ENCODE measurements at places on chromosomes 5 and 9.

- DNase-seq, result no peak
These were observed 32.1 kb downstream of the TMEM252 start for GRCh38 chr9:68508547-68508946.

DNA sequence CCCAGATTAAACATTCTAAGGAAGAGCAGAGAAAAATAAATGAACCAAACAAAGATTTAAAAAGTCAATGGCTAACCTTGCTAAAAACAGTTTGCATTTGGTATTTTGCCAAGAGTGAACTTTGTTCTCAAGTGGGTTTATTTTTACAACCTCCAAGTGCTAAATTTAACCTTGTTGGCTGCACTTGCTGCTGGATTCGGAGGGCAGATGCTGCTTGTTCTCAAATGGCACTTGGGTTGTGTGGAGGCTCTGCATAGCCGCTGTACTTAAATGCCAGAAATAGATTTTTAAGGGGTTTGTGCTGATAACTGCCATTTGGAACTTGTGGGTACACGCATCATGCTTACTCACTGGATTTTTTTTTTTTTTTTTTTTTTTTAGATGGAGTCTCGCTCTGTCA is 13.3 kb upstream of the SPATA24 start:
- no peak for DNase-seq

DNA sequence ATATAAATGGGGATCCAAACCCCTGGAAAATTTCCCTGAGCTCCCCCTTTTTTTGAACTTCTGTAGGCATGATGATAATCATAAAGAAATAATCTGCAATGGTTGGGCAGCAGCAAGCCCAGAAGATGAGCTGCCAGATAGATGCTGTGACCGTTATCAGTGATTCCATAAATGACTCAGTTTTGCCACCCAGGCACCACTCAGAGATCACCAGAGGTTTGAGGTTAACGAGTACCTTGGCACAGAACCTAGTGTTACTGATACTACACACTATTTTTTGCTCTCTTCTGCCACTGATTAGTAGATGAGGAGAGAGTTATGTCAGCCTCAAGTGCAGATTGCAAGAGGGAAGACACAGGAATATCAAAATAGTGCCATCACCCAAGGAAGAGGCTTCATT is 199.3 kb upstream of the PTGER4 start:
- no peak for DNase-seq

DNA sequence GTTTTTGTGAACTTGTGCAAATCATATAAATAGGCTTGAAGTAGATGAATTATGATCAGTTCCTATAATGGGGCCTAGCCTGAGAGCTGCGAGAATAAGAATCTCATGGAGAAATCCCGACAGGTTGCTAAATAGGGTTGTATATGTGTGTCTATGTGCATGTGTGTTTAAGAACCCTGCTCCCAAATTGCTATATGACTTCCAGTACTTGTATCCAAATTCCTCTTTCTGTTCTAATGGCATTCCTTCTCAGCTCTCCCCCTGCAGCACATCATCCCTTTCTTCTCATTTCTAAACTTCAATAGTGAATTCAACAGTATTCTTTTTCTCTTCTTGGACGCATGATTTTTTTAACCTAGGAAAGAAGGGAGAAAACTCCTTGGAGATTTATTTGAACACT is 277.2 kb downstream of the GAS1 start:
- no peak for DNase-seq

DNA sequence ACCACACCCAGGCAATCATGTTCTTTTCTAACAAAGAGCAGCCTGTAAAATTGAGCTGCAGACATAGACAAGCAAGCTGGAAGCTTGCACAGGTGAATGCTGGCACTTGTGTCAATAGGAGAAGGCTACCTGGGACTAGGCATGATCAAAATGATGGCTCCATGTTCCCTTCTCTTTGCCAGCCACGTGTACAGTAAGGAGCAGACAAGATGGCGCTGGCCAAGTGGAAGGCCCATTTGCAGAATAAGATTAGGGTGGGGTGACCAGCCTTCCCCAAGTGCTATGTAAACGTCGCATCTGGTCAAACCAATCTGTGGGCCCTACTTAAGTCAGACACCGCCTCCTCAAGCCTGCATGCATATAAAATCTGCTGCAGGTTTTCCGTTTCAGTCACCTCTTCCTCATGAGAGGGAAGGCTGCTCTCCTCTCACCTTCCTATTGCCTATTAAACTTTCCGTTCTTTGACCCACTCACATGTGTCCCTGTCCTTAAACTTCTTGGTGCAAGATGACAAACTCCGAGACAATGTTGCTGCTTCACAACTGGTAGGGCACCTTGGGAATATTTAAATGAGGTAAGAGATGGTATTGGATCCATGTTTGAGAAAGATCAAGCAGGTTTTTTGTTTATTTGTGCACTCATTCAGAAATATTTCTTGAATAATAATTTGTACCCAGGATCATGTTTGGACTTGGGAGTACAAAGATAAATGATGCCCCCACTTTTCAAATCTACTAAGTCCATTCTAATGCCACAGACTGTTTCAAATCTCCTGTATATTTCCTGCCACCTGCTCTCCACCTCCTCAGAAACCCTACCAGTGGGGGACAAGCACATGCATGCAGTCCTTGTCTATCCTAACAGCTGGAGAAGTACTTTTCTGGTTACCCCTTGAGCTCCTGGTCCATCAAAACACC is 30.7 kb upstream of the TGFBR1 start:
- no peak for DNase-seq
